Testis (tissue), 5 donors: ENCODE measurements at places on chromosomes 2 and 18. TPM values are rescaled to one million over a fixed set of nuclear protein-coding genes. Genes with fewer than 3 reads are reported as not detected.

The IL1B gene
- total RNA-seq: 0.63 TPM

The STON1 gene
- total RNA-seq: 5.1 TPM

The CYP1B1 gene
- total RNA-seq: 36.9 TPM

The SERPINB3 gene
- total RNA-seq: 1.1 TPM

The ERFE gene
- 23.1 TPM for total RNA-seq

The FNDC4 gene
- 23.5 TPM for total RNA-seq

The UGT1A3 gene
- total RNA-seq: not detected

The CXXC1 gene
- 137 TPM for total RNA-seq

The CROCC2 gene
- 0.43 TPM for total RNA-seq

GRCh38 chr2:44135296-44135695, 33.4 kb upstream of the PPM1B start:
- no peaks in the 10 kb centered on the region for H3K4me1 ChIP-seq
- H3K4me3 ChIP-seq: no peak overlapping the region
- no peaks in the 10 kb centered on the region for H3K36me3 ChIP-seq
- H3K27me3 ChIP-seq: no peaks in the 10 kb centered on the region
- DNase-seq: no peak
- no peak overlapping the region for H3K27ac ChIP-seq

DNA sequence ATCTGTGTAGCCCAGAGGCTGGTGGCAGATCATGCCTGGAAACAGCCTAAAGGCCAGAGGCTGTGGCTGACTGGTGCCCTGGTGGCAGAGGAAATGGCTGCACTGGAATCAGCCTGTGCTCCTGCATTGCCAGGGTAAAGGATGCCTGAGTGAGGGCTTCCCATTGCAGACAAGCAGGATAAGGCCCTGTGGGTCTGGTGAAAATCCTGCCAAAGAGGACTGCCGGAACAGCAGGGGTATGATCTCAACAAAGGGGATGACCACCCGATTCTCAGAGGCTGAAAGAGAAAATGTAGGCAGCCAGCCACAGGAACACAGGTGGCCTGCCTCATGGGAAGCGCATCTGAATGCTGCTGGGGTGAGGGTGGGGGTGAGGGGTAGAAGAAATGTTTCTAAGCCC, 48.2 kb downstream of the FBXO48 start:
- no peaks in the 10 kb centered on the region for H3K4me1 ChIP-seq
- no peak for DNase-seq
- no peaks in the 10 kb centered on the region for H3K27me3 ChIP-seq

DNA sequence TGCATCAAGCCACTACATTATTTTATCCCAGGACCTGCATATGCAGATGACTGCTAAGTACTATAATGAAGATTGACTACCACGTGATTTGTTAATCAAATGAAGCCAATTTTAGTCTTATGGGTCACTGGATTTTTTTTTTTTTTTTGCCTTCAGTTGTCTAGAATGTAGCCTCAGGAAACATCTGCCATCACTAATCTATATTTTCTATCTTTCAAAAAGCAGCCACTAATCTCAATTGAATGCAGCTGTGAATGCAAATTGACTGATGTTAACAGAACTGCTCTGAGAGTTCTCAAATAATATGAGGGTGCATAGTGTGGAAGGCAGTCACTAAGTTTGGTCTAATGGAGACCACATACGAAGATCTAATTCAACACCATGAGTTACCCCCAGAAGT, 106.3 kb downstream of the ABCA12 start:
- H3K4me3 ChIP-seq: no peak overlapping the region
- H3K27ac ChIP-seq: no peak overlapping the region
- no peaks in the 10 kb centered on the region for H3K36me3 ChIP-seq

- no peak overlapping the region for H3K4me3 ChIP-seq
- DNase-seq: peak; percentile 47
- H3K27ac ChIP-seq: no peak overlapping the region
- no peaks in the 10 kb centered on the region for H3K4me1 ChIP-seq
- H3K27me3 ChIP-seq: no peaks in the 10 kb centered on the region
Measured at GRCh38 chr2:40164736-40165508, 287.0 kb downstream of the SLC8A1 start.

- H3K27me3 ChIP-seq: no peaks in the 10 kb centered on the region
- no peak overlapping the region for H3K27ac ChIP-seq
- H3K36me3 ChIP-seq: no peaks in the 10 kb centered on the region
Measured at GRCh38 chr2:61702088-61702467, 151.8 kb downstream of the FAM161A start.

- H3K27me3 ChIP-seq: no peaks in the 10 kb centered on the region
- H3K36me3 ChIP-seq: no peaks in the 10 kb centered on the region
- DNase-seq: no peak
- no peak overlapping the region for H3K27ac ChIP-seq
- no peaks in the 10 kb centered on the region for H3K4me1 ChIP-seq
- H3K4me3 ChIP-seq: no peak overlapping the region
Measured at GRCh38 chr18:27942706-27943105, 234.2 kb downstream of the CDH2 start.

DNA sequence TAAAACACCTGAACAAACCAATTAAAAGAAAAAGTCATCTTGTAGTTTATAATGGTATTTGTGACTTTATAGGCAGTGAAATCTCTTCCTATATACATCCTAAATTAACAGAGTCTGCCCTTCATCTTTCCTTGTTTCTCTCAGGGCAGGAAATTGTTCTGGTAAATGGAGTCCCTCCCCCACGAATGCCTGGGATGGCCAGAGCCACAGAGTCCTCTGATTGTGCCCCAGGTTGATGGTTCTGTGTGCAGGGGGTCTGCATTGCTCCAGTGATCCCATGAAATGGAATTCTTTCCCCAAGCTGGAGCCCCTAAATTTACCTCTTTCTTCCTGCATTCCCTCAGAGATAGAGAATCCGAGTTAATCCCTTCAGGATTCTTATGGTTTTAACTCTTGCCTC, 155.5 kb downstream of the MTX2 start:
- H3K4me3 ChIP-seq: no peak overlapping the region
- no peak for DNase-seq
- H3K4me1 ChIP-seq: no peaks in the 10 kb centered on the region
- H3K27ac ChIP-seq: no peak overlapping the region

DNA sequence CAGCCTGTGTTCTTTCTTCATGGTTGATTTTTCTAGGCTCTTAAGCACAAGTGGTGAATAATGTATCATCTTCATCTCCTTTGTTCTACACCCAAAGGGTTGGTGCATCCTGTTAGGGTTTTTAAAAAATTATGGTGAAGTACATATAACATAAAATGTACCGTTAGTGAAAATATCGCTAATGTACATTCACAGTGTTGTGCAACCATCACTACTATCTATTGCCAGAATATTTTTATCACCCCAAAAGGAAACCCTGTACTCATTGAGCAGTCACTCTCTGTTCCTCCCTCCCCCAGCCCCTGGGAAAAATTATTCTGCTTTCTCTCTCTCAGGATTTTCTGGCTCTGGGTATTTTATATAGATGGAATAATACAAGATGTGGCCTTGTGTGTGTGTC, 98.5 kb downstream of the PRKCE start:
- H3K4me3 ChIP-seq: no peak overlapping the region
- no peak overlapping the region for H3K27ac ChIP-seq
- no peaks in the 10 kb centered on the region for H3K36me3 ChIP-seq
- no peaks in the 10 kb centered on the region for H3K27me3 ChIP-seq
- H3K4me1 ChIP-seq: peaks cover 7% of the 10 kb centered on the region

DNA sequence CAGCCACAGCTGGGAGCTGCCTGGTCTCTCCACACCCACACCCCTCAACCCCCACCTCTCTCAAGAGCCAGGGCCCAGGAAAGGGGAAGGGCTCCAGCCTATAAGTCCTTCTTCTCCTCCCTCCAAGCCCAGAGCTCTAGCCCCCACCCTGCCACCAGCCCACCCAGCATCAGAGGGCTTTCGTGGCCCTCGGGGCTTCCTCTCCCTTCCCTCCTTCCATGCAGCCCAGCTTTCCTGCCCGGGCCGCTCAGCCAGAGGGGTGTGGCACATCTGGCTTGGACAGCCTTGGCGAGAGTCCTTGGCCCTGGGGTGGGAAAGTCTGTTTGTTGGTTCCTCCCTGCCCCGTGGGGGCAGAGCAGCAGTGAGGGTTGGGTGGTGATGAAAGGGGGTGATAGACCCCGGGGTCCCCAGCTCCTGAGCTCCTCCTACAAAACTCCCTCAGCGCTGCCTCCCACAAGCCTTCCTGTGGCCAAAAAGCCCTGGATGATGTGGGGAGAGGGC, 7.0 kb downstream of the TNS1 start:
- H3K27me3 ChIP-seq: no peaks in the 10 kb centered on the region
- no peak overlapping the region for H3K4me3 ChIP-seq
- no peaks in the 10 kb centered on the region for H3K36me3 ChIP-seq
- H3K4me1 ChIP-seq: peaks cover 41% of the 10 kb centered on the region
- H3K27ac ChIP-seq: peak overlapping the region; percentile 18

- no peak overlapping the region for H3K27ac ChIP-seq
- H3K4me3 ChIP-seq: no peak overlapping the region
- no peaks in the 10 kb centered on the region for H3K36me3 ChIP-seq
- no peak for DNase-seq
- H3K27me3 ChIP-seq: no peaks in the 10 kb centered on the region
Measured at GRCh38 chr18:37611614-37612279, 46.1 kb upstream of the CELF4 start.

DNA sequence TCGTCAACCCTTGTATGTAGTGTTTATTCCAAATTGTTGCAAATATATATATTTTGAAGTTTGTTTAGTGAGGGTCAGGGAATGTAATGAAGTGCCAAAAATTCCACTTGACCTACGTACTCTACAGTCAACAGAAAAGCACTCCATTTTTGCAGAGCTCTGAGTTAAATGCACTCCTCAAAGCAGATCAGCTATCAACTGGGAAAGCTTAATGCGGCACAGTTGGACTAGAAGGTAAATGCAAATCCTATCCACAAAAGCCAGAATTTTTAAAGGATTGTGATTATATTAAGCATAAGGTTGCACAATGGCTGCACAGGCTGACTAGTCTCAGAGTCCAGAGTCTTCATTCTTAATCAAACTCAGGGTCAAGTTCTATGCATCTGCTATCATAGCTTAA, 577.1 kb downstream of the ARHGAP15 start:
- no peaks in the 10 kb centered on the region for H3K27me3 ChIP-seq
- H3K4me1 ChIP-seq: no peaks in the 10 kb centered on the region
- H3K4me3 ChIP-seq: no peak overlapping the region
- no peak overlapping the region for H3K27ac ChIP-seq

GRCh38 chr18:56283316-56283715, 355.1 kb downstream of the TXNL1 start:
- H3K27me3 ChIP-seq: no peaks in the 10 kb centered on the region
- no peaks in the 10 kb centered on the region for H3K36me3 ChIP-seq
- no peak for DNase-seq
- H3K4me3 ChIP-seq: no peak overlapping the region

GRCh38 chr2:149278161-149278871, 52.1 kb upstream of the LYPD6 start:
- no peaks in the 10 kb centered on the region for H3K36me3 ChIP-seq
- DNase-seq: no peak
- H3K27me3 ChIP-seq: no peaks in the 10 kb centered on the region

DNA sequence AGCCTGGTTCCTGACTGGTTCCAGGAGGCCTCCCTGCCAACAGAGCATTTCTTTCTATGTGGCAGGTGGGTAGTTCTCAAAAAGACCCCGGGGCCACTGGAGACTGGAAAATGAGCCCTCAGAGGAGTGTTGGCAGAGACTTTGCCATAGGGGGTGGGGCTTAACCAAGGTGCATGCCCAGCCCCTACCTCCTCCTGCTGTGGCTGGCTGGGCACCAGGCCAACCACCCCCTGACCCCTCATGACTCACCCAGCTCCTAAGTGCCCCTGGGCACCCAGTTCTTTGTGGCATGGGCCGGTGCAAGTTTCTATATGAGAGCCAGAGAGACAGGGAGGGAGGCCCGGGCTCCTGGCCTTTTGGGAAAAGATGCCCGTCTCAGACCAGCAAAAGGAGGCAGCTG, 98.2 kb upstream of the SMAD2 start:
- no peak overlapping the region for H3K4me3 ChIP-seq
- no peak for DNase-seq
- no peak overlapping the region for H3K27ac ChIP-seq

DNA sequence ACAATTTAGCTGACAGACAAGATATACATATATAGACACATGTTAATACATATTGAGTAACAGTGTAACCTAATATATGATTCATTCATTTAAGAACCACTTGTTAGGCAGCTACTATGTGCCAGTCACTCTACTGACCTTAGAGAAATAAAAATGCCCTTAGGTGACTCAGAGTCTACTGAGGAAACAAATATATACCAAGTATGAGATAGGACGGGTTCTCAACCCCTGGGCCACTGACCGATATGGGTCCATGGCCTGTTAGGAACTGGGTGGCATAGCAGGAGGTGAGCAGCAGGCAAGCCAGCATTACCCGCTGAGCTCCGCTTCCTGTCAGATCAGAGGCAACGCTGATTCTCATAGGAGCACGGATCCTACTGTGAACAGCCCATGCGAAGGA, 14.8 kb downstream of the STRN start:
- DNase-seq: no peak
- H3K4me3 ChIP-seq: no peak overlapping the region
- peaks cover 7% of the 10 kb centered on the region for H3K4me1 ChIP-seq
- no peak overlapping the region for H3K27ac ChIP-seq

GRCh38 chr2:160229591-160229990, 29.5 kb upstream of the ITGB6 start:
- H3K36me3 ChIP-seq: no peaks in the 10 kb centered on the region
- no peak overlapping the region for H3K27ac ChIP-seq
- no peak overlapping the region for H3K4me3 ChIP-seq
- no peaks in the 10 kb centered on the region for H3K27me3 ChIP-seq
- no peak for DNase-seq

DNA sequence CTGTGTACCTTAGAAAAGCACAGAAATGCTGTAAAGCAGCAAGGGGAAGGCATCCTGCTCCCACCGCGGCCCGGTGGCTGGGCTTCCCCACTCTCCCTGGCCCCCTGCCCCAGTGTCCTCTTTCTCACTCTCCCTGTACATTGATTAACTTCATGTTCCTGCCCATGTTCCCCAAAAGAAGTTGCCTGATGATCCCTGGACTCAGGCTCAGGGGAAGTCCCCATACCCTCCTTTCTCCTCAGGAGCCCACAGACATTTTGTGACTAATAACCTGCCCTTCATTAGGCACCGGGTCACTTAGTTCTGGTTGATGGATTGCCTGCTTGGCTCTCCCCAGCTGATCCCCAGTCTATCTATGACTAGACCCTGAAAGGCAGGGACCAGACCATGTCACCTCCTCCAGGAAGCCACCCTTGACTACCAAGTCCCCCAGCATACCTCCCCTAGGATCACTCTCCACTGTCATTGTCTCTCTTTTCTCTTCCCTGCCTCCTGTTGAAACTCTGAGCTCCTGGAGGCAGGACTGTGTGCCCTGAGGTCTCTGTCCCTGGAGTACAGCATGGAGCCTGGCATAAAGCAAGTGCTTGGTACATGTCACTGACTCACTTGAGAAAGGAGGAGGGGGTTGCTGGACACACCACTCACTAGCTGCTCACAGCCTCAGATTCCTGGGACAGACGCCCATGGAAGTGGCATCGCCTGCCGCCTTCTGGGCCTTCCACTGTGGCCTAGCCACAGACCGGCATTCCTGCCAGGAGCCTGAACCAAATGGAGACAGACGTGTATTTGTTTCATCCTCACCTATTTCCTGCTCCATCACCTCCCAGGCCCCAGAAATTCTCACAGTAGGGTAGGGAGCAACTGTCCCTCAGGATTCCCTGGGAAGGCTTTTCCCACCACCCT, 13.5 kb downstream of the MALL start:
- no peak overlapping the region for H3K4me3 ChIP-seq
- no peaks in the 10 kb centered on the region for H3K27me3 ChIP-seq
- no peak for DNase-seq

- H3K36me3 ChIP-seq: no peaks in the 10 kb centered on the region
- no peak for DNase-seq
Measured at GRCh38 chr18:31609886-31610285, 18.2 kb downstream of the TTR start.

GRCh38 chr2:100640431-100641124, 77.8 kb downstream of the PDCL3 start:
- H3K27ac ChIP-seq: no peak overlapping the region
- no peak for DNase-seq
- H3K4me3 ChIP-seq: no peak overlapping the region
- no peaks in the 10 kb centered on the region for H3K27me3 ChIP-seq
